Cardiac ventricle fibroblast (primary cell): ENCODE measurements at places on chromosomes 6 and 20. TPM values are rescaled to one million over a fixed set of nuclear protein-coding genes. Genes with fewer than 3 reads are reported as not detected.

MDN1 gene
- 15.6 and 23.2 TPM in 2 replicates for total RNA-seq

EPHA7 gene
- total RNA-seq, result 0.05 TPM in 1 of 2 replicates, not detected in the other

TNF gene
- not detected in 2 replicates for total RNA-seq

TNXB gene
- 35.8 and 38.3 TPM in 2 replicates for total RNA-seq

ZNF831 gene
- not detected in 2 replicates for total RNA-seq

OPRL1 gene
- 0.34 and 0.44 TPM in 2 replicates for total RNA-seq

TEAD3 gene
- 11.6 and 12.7 TPM in 2 replicates for total RNA-seq

IMPG1 gene
- not detected in 2 replicates for total RNA-seq

CHRNA4 gene
- 0.05 TPM in 1 of 2 replicates, not detected in the other for total RNA-seq

METTL24 gene
- total RNA-seq, result not detected in 2 replicates

GNMT gene
- not detected in 2 replicates for total RNA-seq

SLC22A16 gene
- 0.39 and 0.62 TPM in 2 replicates for total RNA-seq

RBPJL gene
- total RNA-seq, result not detected in 2 replicates

TJAP1 gene
- 13.9 and 15.1 TPM in 2 replicates for total RNA-seq

CLPSL2 gene
- not detected in 2 replicates for total RNA-seq

OR2H1 gene
- not detected in 2 replicates for total RNA-seq

OTOR gene
- not detected in 2 replicates for total RNA-seq

FOXS1 gene
- 0.31 TPM in 1 of 2 replicates, not detected in the other for total RNA-seq

CCDC170 gene
- 0.15 and 0.31 TPM in 2 replicates for total RNA-seq

NRSN1 gene
- total RNA-seq, result not detected in 2 replicates

SS18L1 gene
- 3.6 and 9.2 TPM in 2 replicates for total RNA-seq

CLVS2 gene
- total RNA-seq, result under 0.01 TPM in 1 of 2 replicates, not detected in the other

ZBP1 gene
- total RNA-seq, result not detected in 2 replicates

OLIG3 gene
- not detected in 2 replicates for total RNA-seq
